ENCODE measurements at places on chromosomes 4 and X.

- DNase-seq: peak; percentile 81
Observed at GRCh38 chrX:64394874-64395567, at the start of gene MTMR8. Gene MTMR8 (minus strand): TSS chrX:64395452. CDS start chrX:64395363, 89 bp downstream.

DNA sequence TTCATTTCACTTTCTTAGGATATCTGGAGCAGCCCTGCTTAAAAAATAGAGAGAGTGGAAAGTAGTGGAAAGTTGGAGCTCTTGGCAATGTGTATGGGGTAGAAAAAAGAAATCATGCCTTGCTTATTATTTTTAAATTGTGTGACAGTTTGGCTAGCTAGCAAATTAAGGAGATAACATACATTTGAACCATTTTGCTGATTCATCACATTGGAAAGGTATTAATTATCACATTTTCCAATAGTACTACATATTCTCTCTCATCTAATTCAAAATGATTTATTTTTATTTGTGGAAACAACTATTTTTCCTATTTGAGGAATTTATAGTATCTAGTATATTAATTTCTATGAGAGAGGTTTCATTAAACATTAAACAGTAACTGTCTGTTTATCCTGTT lies 280.4 kb downstream of the KLHL4 start:
- DNase-seq: no peak

DNA sequence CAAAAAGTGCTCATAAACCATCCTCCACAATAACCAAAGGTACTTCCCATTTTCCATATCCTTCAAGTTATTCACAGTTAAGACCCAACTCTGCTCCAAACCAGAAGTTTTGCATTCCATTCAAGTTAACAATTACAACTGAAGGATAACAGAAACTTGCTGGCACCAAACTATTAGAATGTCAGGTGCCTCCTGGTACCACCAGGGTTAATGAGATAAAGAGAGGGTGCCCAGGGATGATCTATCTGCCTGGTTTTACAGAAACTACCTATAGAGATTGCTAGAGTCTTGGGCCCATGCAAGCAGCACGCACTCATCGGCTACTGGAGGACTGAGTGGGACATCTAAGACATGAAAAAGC lies 114.6 kb downstream of the RBM47 start:
- no peak for DNase-seq

- no peak for DNase-seq
Observed at GRCh38 chr4:150598909-150599308, 17.0 kb downstream of the MAB21L2 start.

Data from CD4-positive, alpha-beta T cell treated with Interleukin-4 for 1 hour (primary cell).